H9 (cell line): ENCODE measurements at places on chromosomes 5 and 9. TPM values are rescaled to one million over a fixed set of nuclear protein-coding genes. Genes with fewer than 3 reads are reported as not detected.

DNA sequence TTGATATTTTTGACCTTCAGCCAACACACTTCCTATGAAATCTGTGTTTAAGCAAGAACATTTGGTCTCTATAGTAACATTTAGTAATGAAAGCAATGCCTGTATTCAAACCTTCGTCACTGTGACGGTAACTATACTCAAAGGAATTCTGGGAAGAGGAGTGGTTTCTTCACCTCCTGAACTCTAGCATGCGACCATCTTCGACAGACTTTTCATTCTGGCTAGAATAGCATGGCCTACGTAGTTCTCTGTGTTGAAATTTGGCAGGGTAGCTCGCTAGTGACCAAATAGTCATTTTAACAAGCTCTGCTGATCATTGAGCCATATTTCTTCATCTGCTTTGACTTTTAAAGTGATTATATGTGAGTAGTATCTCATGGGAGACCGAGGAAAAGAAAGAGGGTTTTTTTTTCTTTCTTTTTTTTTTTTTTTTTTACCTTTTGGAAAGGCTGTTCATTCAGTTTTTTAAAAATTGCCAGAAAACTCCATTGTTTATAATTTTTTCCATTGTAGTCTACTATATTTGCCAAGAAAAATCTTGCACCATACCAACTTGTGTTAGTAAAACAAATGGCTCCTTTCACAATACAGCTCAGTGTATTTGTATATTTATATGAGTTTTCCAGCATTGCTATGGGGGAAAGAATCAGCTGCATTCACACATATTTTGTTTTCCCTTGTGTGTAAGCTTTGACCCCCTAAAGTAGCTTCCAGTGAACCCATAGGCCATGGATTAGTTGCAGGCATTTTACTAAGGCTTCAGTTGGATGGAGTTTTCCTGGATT, 166.8 kb downstream of the NNT start:
- H3K36me3 ChIP-seq = no peaks in the 10 kb centered on the region
- H3K4me3 ChIP-seq = no peak overlapping the region
- no peaks in the 10 kb centered on the region for H3K27me3 ChIP-seq
- DNase-seq = no peak
- no peak overlapping the region for H3K27ac ChIP-seq

GRCh38 chr5:126471875-126472537, 48.8 kb downstream of the GRAMD2B start:
- no peak overlapping the region for H3K4me3 ChIP-seq
- H3K36me3 ChIP-seq = peaks cover 9% of the 10 kb centered on the region; the same call in 1 of the 2 replicates
- no peak for DNase-seq
- peaks cover 4% of the 10 kb centered on the region; the same call in 1 of the 2 replicates for H3K4me1 ChIP-seq
- no peak overlapping the region for H3K27ac ChIP-seq
- no peaks in the 10 kb centered on the region for H3K27me3 ChIP-seq

DNA sequence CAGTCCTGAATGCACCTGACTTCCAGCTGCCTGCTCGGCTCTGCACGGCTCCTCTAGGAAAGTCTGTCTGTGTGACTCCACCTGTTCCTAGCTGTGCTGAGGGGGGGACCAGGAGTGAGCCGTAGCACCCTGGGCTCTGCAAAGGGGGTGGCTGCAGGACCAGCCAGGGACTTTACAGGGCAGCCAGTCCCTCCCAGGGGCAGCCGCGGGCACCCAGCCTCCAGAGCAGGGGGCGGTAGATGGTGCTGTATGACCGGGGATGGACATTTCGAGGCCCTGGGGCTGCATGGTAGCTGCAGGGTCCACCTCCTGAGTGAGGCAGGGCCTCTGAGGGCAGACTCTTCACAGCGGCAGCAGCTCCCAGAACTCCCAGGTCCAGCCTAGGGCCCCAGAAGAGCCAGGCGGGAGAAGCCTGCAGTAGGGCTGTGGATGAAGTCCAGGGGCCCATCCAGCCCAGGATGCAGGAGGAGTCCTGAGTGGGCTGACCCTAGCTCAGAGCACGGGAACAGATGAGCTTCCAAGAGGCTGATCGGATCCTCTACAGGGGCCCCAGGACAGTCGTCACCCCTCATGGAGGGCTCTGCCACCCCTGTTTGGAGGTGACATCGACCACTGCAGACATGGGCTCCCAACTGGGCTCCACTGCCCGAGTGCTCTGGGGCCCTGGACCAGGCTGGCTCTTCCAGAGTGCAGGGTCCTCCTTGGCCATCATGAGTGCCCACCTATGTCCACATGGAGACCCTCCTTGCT, 105.4 kb downstream of the ZNF354C start:
- H3K36me3 ChIP-seq = peaks cover 3% of the 10 kb centered on the region; the same call in 1 of the 3 replicates
- no peak overlapping the region for H3K4me3 ChIP-seq
- DNase-seq = no peak
- H3K4me1 ChIP-seq = no peaks in the 10 kb centered on the region

- no peak within 1 kb of the TSS for H3K27ac ChIP-seq
- peak within 1 kb of the TSS; percentile 86 for H3K4me3 ChIP-seq
- no peaks in the 10 kb centered on the region for H3K4me1 ChIP-seq
- no peaks in the 10 kb centered on the region for H3K27me3 ChIP-seq
Observed at GRCh38 chr5:179060116-179061008, at the start of gene ZNF354C. TSS of gene ZNF354C (plus strand) at chr5:179060373. CDS start at chr5:179062069, 1,696 bp downstream.

- no peaks in the 10 kb centered on the region for H3K27me3 ChIP-seq
- peaks cover 17% of the 10 kb centered on the region for H3K36me3 ChIP-seq
- no peak overlapping the region for H3K4me3 ChIP-seq
- no peak overlapping the region for H3K27ac ChIP-seq
- no peak for DNase-seq
- H3K4me1 ChIP-seq = no peaks in the 10 kb centered on the region
Observed at GRCh38 chr9:6433410-6433809, 20.4 kb downstream of the UHRF2 start.

GRCh38 chr5:9170026-9170425, 375.8 kb downstream of the SEMA5A start:
- H3K27me3 ChIP-seq = no peaks in the 10 kb centered on the region
- no peak overlapping the region for H3K4me3 ChIP-seq
- H3K36me3 ChIP-seq = no peaks in the 10 kb centered on the region
- peaks cover 3% of the 10 kb centered on the region; the same call in 1 of the 2 replicates for H3K4me1 ChIP-seq
- no peak overlapping the region for H3K27ac ChIP-seq

DNA sequence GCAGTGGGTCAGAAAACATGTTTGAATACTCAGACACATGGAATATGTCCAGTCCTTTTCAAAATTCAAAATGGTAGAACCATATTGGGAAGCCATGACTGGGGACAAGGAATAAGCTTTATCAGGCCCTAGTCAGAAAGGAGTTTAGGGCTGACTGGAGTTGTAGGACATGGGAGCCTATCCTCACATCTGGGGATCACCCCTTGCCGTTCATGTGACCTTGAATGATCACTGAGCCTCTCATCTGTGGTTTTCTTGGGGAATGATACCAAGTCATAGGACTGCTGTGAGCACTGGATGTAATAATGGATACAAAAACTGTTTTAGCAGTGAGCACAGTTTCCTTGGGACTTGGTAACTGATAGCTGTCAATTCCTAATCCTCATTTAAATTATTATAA, 84.7 kb downstream of the IQGAP2 start:
- no peak overlapping the region for H3K27ac ChIP-seq
- no peak for DNase-seq
- peaks cover 36% of the 10 kb centered on the region for H3K4me1 ChIP-seq

BARHL1 gene
- total RNA-seq = not detected in 2 replicates
